ENCODE measurements at places on chromosomes 5 and 9.

- no peak for DNase-seq
- no peaks in the 10 kb centered on the region for H3K36me3 ChIP-seq
- no peak overlapping the region for H3K27ac ChIP-seq
Observed at GRCh38 chr5:154179846-154180710, 10.5 kb upstream of the GALNT10 start.

DNA sequence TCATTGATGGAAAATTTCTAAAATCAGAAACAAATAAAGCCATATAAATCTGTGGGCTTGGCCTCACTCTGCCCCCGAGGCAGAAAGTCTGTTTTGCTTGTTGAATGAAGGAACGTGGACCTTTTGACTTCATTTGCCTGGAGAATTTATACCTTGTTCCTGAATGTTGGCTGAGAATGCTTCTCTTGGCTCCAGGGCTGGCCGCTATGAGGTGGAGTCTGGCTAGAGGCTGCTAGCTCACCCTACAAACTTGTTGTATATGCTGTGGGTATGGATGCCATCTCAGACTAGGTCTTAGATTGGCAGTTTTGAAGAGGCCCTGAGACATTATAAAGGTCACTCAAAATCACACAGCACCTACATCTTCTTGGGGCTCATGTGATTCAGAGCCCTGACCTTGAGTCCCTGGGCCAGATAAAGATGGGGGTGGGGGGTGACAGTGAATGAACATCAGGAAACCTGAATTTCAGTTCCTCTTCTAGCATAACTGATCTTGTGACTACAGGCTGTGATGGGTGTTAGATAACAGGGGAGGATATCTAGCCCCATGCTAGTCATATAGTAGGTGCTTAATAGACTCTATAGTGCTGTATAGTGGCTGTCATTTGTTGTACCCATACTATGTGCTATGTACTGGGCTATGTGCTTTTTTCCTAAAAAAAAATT is 2.8 kb downstream of the GM2A start:
- H3K27me3 ChIP-seq: no peaks in the 10 kb centered on the region
- no peak for DNase-seq
- H3K27ac ChIP-seq: peak overlapping the region; percentile 21
- peaks cover 5% of the 10 kb centered on the region for H3K36me3 ChIP-seq
- H3K4me1 ChIP-seq: peaks cover 46% of the 10 kb centered on the region

GRCh38 chr9:84759300-84759750 is 89.8 kb downstream of the NTRK2 start:
- H3K27me3 ChIP-seq: no peaks in the 10 kb centered on the region
- no peak overlapping the region for H3K4me3 ChIP-seq
- H3K36me3 ChIP-seq: no peaks in the 10 kb centered on the region
- peak overlapping the region; percentile 67 for H3K27ac ChIP-seq
- peak; percentile 30 for DNase-seq

DNA sequence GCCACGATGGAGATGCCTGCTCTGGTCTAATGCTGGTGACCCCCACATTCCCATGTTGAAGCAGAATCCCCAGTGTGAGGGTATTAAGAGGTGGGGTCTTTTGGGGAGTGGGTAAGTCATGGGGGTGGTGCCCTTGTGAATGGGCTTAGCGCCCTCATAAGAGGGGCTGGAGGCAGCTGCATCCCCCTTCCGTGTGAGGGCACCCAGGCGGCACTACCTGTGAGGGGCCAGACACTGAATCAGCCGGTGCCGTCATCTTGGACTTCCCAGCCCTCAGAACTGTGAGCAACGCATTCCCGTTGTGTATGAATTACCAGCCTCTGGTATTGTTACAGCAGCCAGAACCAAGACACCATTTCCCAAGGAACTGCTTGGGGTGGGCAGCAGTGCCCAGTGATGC is 27.0 kb upstream of the RNF130 start:
- no peak overlapping the region for H3K4me3 ChIP-seq
- no peaks in the 10 kb centered on the region for H3K27me3 ChIP-seq
- DNase-seq: no peak

DNA sequence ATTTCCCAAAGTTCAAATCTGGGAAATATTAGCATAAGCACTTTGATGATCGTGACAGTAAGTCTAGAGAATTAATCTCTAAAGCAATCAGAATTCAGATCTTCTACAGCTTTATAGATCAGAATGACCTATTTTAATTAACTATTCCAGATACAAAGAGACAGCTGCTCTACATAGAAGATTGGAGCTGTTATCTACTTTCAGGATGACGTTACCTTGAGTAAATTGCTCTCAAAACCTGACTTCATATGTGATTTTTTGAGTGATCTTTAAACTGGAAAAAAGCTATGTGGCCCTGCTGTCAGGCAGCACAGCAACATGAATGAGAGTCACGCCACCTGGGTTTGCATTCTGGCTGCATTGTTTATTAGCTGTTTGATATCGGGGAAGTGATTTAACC is 259.9 kb upstream of the CDH6 start:
- H3K36me3 ChIP-seq: no peaks in the 10 kb centered on the region
- no peaks in the 10 kb centered on the region for H3K27me3 ChIP-seq
- H3K27ac ChIP-seq: no peak overlapping the region
- DNase-seq: no peak
- no peak overlapping the region for H3K4me3 ChIP-seq
- no peaks in the 10 kb centered on the region for H3K4me1 ChIP-seq

DNA sequence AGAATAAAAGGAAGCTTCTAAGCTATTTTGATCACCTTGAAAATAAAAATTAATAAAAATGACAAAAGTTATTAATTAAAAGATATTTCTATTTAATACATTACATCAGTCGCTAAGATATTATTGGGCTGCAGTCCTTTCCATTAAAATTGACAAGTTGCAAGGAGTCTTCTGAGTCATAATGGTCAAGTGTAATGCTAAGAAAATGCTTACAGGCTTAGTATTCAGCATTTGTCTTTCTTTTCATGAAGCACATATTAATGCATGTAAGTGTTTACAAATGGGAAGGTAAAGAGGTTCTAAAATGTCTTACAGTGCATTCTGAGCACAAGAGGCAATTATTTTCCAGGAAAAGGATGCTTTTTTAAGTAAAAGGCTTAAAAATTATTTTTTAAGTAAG is 17.3 kb downstream of the SPINK9 start:
- no peak for DNase-seq
- H3K4me1 ChIP-seq: no peaks in the 10 kb centered on the region
- no peak overlapping the region for H3K27ac ChIP-seq

Data from keratinocyte (primary cell).